ENCODE measurements at places on chromosomes 4 and X. TPM values are rescaled to one million over a fixed set of nuclear protein-coding genes. Genes with fewer than 3 reads are reported as not detected.
A peak's percentile ranks its signal among the peaks of the same experiment; 100 is the strongest.

The NXT2 gene
- 13.2 TPM for total RNA-seq

The CFAP47 gene
- total RNA-seq = not detected

The RNF128 gene
- total RNA-seq = not detected

The GDPD2 gene
- total RNA-seq = not detected

The HSFX3 gene
- not detected for total RNA-seq

DNA sequence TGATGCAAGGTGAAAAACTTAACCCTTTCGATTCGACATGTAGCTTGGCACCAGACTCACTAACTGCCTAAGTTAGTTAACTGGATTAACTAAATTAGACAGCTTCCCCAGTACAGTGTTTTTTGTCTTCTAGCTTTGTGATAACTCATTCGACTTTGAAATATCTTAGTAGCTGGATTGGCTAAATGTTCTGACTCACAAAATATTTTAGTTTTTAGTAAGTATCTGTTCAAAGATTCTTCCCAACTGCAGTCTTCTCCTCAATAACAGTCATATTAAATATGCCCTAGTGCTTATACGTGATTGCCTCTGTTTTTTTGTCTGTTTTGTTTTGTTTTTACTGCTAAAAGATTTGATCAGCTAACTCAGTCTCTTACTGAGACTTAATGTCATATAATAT lies 102.9 kb downstream of the KCNIP4 start:
- no peak for DNase-seq

GRCh38 chrX:52217494-52218160 lies 32.9 kb downstream of the MAGED4 start:
- DNase-seq = no peak

- no peak for DNase-seq
Measured at GRCh38 chrX:74160816-74161215, 143.2 kb upstream of the ZCCHC13 start.

DNA sequence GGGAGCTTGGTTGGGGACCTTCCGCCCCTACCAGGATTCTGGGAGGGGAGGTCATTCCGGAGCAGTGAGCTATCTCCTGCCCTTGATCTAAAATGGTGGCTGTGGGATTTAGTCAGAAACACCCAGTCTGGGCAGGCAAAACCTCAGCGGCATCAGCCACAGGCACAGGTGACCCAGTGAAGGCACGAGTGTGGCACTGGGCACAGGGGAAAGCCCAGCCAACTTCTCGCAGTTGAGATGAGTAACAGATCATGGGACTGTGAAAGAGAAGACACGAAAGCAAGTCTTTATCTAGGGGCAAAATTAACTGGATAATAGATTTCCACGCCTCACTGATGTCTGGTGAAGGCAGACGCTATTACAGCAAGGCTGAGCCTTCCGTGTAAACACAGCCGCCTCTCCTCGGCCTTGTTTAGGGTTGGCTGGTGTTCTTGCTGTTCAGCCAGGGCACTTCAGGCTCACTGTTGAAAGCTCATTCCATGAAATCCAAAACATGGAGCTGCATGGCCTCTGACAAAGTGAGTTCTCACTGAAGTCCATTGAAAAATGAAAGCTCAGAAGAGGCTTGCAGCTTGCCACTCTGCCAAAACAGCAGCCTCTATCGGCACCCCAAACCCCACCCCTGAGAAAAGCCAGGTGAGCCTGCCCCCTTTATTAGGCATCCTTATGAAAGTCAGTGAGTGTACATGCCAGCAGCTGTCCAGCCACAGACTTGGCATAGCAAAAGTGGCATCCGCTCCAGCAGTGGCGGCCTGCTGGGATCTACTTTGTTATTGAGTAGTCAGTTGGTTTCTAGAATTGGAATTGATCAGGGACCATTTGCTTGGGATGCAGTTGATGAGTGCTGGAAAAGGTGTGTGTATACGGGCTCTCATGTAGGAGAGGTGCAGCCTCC lies 102.3 kb upstream of the MTM1 start:
- DNase-seq = peak; percentile 68

GRCh38 chr4:54499308-54500074 lies 158.3 kb upstream of the KIT start:
- no peak for DNase-seq

- no peak for DNase-seq
Measured at GRCh38 chrX:129139837-129140598, 383.3 kb downstream of the SMARCA1 start.

- DNase-seq = no peak
Measured at GRCh38 chr4:39649639-39650265, 11.1 kb upstream of the SMIM14 start.

DNA sequence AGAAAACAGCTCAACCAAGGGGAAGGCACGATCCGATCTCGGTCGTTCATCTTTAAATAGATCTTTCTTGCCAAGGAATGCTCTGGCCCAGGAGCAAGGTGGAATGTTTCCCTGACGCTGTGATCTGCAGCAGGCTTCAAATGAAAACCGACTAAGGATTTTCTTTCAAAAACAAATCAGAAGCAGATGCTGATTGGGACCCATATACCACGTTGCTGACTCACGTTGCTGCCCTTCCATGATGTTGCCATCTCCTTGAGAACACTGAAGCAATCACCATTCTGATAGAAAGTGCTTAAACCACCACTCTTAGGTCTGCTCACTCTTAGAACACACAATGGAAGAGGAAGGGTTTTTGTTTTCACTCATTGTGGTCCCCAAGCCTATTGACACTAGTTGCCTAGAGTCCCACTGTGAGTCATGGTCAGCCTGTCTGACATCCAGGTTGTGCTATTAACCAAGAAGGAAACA lies 26.1 kb downstream of the LAMTOR3 start:
- DNase-seq = no peak

GRCh38 chrX:107451731-107452130 lies 2.3 kb downstream of the FRMPD3 start:
- no peak for DNase-seq

DNA sequence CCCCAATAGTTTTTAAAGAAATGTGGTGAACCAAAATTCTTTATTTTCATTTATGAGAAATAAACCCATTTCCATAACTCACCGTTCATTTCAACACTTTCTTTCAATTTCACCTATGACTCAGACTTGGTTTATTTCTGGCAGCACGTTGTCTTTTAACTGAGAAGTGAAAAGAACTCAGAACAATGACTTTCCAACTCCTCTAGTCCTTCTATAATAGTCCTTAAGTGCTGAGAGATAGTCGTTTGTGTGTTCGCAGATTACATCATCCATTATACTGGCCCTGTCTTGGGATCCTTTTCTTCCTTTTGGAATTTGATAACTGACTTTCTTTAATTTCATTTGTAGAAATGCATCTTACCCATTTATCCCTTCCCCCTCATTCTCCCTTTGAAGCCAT lies 113.6 kb downstream of the GLUD2 start:
- no peak for DNase-seq

GRCh38 chr4:123603165-123603564 lies 206.6 kb downstream of the SPRY1 start:
- no peak for DNase-seq
